ENCODE measurements at places on chromosomes 13 and 19. TPM values are rescaled to one million over a fixed set of nuclear protein-coding genes. Genes with fewer than 3 reads are reported as not detected.

- H3K4me1 ChIP-seq, result no peaks in the 10 kb centered on the region
- no peak for DNase-seq
- no peaks in the 10 kb centered on the region for H3K27me3 ChIP-seq
- H3K36me3 ChIP-seq, result no peaks in the 10 kb centered on the region
Observed at GRCh38 chr13:87234981-87235380, 436.2 kb upstream of the SLITRK5 start.

DNA sequence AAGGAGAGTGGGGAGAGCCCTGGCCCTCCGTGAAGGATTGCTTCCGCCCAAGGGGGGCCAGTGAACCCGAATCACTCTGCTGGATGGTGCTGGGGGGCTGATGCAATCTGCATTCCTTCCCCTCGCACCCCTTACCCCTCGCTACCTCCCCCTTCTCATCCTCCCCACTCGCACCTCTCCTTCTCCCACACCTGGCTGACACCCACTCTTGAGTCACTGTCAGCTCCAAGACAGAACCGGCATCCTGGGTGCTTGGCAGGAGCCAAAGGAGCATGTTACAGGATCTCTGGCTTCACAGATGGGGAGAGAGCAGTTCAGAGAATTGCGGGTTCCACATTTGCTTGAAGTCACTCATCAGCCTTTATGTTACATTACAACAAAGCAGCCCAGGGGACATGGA, 125.9 kb upstream of the GJB6 start:
- H3K4me3 ChIP-seq, result no peak overlapping the region
- no peak for DNase-seq
- no peak overlapping the region for H3K27ac ChIP-seq
- no peaks in the 10 kb centered on the region for H3K27me3 ChIP-seq

- H3K4me1 ChIP-seq, result peaks cover 10% of the 10 kb centered on the region
- H3K27ac ChIP-seq, result no peak overlapping the region
- H3K36me3 ChIP-seq, result no peaks in the 10 kb centered on the region
- no peaks in the 10 kb centered on the region for H3K27me3 ChIP-seq
Observed at GRCh38 chr13:20492641-20493040, 33.0 kb downstream of the CRYL1 start.

- peak overlapping the region; percentile 69 for H3K4me3 ChIP-seq
- H3K36me3 ChIP-seq, result peaks cover 9% of the 10 kb centered on the region
- H3K27me3 ChIP-seq, result no peaks in the 10 kb centered on the region
- peak overlapping the region; percentile 92 for H3K27ac ChIP-seq
- no peak for DNase-seq
Observed at GRCh38 chr19:9673912-9674662, 813 bp downstream of the ZNF562 start.

The CD209 gene
- total RNA-seq, result 1.00 TPM

The DPF1 gene
- total RNA-seq, result not detected

Measured in transverse colon (tissue), 4 donors.